ENCODE measurements at places on chromosomes 12 and 14. TPM values are rescaled to one million over a fixed set of nuclear protein-coding genes. Genes with fewer than 3 reads are reported as not detected.

- no peak for DNase-seq
Observed at GRCh38 chr12:132281038-132281437, 48.4 kb downstream of the GALNT9 start.

DNA sequence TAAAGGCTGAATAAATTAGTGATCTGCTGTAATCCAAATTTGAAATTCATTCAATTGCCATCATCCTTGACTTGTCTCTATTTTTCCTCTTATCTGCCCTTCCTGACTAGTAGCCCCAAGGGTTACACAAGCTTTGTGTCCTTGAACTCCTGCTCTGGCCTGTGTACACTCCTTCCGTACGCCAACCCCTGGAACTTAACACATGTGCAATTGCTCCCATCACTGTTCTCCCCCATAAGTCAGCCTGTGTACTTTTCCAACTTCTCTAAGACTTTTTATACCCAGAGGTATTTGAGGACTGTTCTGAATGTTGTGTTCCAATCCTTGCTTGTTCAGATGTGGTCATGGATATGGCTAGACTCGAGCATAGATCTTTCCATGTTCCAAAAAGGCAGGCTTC is 171.1 kb upstream of the G2E3 start:
- no peak for DNase-seq

- no peak for DNase-seq
Observed at GRCh38 chr12:41339784-41340183, 151.7 kb downstream of the PDZRN4 start.

DNA sequence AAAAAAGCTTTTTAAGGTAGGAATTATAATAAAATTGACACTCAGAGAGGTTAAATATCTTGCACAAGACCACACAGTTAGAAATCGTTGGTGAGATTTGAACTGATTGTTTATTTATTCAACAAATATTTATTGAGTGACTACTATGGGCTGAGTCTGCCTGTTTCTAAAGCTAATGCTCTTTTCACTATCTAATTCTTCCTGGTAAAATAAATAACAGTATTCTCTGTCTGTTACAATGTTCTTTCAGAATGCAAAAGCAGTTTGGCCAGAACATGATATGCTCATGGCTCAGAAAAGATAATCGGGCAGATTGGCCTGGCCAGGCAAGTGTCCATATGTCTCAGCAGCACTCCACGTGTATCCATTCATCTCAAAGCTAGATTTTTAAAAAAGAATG is 82.0 kb downstream of the BTG1 start:
- DNase-seq = no peak

DNA sequence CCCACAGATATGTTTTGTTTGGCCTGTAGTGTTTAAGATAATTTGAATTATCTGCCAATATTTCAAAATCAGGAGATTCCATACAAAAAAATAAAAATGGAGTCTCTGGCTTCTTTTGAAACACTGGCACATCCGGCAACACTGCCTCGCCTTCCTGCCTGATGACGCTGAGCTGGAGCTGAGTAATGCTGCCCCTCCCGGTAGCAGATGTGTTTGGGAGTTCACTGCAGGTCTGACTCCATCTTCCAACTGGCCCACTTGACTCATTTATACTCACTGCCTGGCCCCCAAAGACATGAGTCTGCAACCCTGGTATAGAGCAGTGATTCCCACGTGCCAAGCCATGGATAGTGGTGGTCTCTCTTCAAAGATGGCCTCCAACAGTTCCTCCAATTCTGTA is 7.4 kb downstream of the CIT start:
- DNase-seq = no peak

FGF6 gene
- total RNA-seq = not detected

ENDOU gene
- total RNA-seq = not detected

NGB gene
- 4.1 TPM for total RNA-seq

ABCC9 gene
- 21.2 TPM for total RNA-seq

PPP1R3E gene
- 5.8 TPM for total RNA-seq

SLC8B1 gene
- 5.0 TPM for total RNA-seq

All from occipital lobe (tissue), 3 donors.